Fibroblast of pulmonary artery (primary cell): ENCODE measurements at places on chromosomes 5 and 9.

GRCh38 chr5:121500310-121500709, 351.4 kb upstream of the FTMT start:
- DNase-seq = no peak

DNA sequence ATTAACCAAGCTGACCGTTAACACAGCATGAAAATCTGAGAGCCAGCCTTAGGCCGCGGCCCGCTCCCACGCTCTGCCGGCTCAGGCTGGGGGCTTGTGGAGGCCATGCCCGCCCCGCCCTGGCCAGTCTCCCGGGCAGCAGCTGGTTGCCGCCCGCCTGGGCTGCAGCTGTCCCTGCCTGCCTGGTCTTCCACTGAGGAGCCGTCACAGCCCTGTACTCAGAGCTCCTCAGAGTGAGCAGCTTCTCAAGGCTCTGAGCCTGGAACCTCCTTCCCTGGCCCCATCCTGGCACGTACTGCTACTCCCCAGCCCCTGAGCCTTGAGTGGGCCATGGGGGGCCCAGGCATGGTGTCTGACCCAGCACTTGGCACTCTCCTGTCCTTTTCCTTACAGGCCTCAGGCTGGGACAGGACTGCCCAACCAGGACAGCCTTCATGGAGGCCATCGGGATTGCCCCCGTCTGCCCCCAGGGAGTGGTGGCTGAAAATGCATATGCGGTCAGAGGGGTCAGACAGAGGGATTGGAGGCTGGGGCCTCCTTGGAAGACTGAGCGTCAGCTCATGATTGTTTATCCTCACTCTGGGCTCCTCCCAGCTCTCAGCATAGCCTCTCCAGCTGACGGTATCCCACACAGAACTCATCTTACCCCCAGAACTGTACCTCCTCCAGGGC, 11.9 kb downstream of the FGFR4 start:
- no peak for DNase-seq

GRCh38 chr5:147483961-147484707, 25.7 kb downstream of the DPYSL3 start:
- DNase-seq = peak; percentile 99

- peak; percentile 42 for DNase-seq
These were observed 233.2 kb downstream of the FBXL17 start for GRCh38 chr5:108148715-108149139.

GRCh38 chr9:90827181-90827871, 25.7 kb downstream of the SYK start:
- DNase-seq = no peak
